Epithelial cell of proximal tubule (primary cell): ENCODE measurements at places on chromosomes 1 and 21. TPM values are rescaled to one million over a fixed set of nuclear protein-coding genes. Genes with fewer than 3 reads are reported as not detected.

DNA sequence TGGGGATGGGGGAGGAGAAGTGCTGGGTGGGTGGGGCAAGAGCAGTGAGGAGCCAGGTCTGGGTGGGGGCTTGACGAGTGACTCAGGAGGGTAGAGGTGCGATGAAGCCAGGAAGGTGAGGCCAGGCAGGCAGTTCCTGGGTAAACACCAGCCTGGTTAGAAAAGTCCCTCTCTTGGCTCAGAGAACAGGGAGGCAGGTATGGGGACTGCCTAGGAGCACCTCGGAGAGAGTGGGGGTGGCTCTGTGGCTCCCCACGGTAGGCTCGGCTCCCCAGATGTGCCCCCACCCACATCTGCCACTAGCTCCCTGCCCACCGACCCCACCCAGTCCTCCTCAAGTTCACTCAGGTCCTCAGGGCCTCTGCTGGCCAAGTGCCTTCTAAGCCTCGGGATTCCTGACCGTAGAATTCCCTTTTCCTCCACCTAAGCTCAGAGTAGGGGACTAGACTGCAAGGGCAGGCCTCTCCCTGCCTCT, 1.2 kb downstream of the HSPG2 start:
- no peak for DNase-seq

Gene HSD3B1
- total RNA-seq = 0.07 TPM in 1 of 2 replicates, not detected in the other

DNA sequence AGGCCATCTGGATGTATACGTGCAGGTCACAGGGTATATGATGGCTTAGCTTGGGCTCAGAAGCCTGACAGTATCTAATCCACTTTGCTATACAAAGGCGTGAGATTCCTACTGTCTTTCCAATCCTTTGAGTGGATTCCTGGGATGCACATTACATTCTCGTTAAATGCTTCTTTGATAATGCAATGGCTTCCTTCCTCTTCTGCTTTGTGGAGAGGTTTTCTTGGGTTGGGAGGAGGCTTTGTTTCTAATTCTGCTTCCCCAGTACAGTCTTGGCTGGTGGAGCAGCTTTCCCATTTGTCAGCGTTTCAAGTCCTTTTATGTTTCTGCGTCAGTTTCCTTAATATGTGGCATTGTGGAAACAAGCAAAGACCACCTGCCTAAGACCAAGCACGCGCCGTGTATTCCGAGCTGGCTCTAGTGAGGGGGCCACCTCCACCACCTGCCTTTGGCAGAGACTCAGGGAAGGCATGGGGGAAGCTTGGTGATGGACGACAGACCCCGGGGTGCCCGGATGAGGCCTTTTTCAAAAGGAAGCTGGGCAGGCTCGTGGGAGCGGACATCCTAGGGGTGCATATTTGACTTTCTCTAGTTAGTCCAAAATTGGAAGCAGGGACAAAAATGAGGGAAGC, 72.7 kb downstream of the WDR4 start:
- no peak for DNase-seq

Gene GJA8
- total RNA-seq = not detected in 2 replicates

DNA sequence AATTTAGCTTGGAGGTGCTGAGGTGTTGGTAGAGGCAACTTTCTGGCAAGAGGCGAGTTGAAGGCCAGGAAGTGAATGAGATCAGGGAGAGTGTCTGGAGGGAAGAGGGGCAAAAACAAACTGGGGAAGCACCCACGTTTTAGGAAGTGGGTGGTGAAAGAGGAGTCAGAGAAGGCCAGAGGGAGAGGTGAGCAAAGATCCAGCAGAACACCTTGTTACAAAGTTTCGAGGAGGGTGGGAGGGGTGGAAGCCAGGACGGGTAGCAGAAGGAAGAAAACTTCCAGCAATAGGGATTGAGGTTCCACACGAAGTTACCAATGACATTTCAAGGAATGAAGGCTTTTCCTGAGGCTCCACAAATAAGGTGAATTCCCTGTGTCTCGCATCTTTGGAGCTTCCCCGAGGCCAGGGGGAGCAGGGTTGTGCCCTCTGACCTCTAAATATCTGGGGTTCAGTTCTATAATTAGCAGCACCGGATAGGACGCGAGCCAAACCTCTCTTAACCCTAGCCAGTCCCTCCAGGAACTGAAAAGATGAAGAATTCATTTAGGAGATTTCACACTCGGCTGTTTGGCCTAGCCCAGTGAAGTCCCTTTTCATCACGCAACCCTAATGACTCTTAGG, 578 bp upstream of the SESN2 start:
- DNase-seq = no peak

DNA sequence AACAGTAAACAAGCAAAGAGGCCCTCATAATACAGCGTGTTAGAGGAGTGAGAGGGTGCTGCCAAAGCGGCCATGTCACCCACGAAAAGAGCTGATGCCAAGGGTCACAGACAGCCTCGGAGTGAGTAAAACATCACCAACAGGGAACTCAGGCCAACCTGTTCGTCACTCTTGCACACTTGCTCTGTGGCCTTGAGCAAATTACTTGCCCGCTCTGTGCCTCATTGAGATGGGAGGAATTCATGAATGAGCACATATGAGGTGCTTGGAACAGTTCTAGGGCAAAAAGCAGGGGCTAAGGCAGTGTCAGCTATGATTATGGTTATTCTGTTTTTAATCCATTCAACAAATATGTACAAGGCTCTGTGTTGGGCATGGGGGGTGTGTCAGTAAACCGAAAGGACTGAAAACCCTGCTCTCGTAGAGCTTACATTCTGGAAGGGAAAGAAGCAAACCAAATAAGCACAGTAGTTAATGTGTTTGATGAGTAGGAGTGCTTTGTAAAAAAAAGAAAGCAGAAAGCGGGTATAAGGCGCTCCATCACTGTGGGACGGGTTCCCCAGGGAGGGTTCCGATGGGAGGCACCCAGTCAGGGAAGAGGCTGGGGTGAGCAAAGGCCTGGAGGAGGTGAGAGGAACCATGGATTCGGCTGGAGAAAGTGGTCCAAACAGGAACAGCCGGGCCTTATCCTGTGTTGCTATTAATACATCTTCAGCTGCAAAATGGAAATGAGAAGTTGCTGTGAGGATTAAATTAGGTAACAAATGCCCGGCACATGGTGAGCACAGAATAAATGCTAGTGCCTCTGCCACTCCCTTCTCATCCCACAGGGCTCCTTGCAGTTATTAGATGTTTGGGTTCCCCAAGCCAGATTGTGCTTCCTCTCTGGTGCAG, 39.5 kb upstream of the RD3 start:
- no peak for DNase-seq

Gene MASP2
- not detected in 2 replicates for total RNA-seq

GRCh38 chr21:43020771-43021170, 46.4 kb downstream of the PKNOX1 start:
- DNase-seq = peak; percentile 23

DNA sequence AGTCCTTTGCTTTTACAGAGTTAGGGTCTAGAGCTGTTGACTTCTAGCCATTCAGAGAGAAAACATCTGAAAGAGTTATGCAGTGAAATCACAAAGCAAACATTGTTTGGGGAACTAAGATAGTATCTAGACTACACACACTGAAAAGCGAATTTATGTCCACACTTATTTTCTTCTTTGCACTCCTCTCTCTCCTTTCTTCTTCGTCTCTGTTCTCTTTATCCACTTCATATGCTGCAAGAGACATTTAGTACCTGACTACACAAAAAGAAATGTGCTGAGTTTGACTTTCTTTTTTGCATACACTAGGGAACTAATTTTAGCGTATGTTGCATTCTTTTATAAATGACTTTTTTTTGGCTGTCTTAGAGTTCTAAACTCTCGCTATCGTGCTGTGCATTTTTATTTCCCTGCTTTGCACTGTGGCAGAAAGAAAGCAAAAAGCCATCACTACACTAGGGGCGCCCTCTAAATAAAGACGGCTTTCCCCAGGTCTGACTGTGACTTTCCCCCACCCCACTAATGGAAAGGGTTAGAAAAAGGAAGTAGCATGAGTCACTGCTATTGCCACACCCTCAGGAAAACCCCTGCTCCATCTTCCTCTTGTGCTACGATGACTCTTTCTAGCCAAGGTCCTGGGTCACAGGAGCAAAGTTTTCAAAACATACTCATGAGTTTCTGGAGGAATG, 65.7 kb downstream of the MAP3K7CL start:
- DNase-seq = peak; percentile 92
